ENCODE measurements at places on chromosomes 6 and 20.

DNA sequence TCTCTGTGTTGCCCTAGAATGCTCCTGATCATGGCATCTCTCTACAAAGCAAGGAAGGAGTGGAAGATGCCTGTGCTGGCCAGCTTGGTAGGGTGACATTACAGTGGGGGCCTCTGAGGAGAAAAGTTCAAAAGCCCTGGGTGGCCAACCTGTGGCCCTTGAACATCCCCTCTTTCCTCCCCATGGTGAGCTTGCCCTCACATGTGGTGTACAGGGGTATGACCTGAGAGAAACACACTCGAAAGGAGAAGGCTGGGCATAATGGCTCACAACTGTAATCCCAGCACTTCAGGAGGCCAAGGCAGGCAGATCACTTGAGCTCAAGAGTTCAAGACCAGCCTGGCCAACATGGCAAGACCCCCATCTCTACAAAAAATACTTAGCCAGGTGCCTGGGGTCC lies 36.6 kb upstream of the SCAF8 start:
- no peak for DNase-seq

- no peak for DNase-seq
These were observed 2.7 kb upstream of the CD93 start for GRCh38 chr20:23088866-23089265.

- DNase-seq, result no peak
These were observed 15.2 kb downstream of the EIF2S2 start for GRCh38 chr20:34096699-34097444.

- DNase-seq, result no peak
These were observed 8.1 kb upstream of the RRBP1 start for GRCh38 chr20:17690144-17690543.

- DNase-seq, result no peak
These were observed 47.4 kb downstream of the SLC23A2 start for GRCh38 chr20:4953881-4954280.
